Stimulated activated CD8-positive, alpha-beta memory T cell treated with anti-CD3 and anti-CD28 coated beads, Interleukin-7, amount 100 ng/mL, for 1 hour (primary cell): ENCODE measurements at places on chromosomes 7 and 10.

DNA sequence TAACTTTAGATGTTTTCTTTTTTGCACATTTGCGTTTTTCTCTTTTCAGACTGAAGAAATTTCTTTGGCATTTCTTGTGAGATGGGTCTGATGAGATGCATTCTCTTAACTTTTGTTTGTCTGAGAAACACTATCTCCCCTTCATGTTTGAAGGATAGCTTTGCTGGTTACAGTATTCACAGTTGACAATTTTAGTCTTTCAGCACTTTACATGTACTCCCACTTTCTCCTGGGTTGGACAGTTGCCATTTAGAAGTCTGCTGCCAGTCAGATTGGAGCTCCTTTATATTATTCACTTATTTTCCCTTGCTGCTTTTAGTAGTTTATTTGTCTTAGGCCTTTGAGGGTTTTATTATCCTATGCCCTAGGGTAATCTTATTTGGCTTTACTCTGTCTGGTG lies 67.3 kb upstream of the VOPP1 start:
- no peak for DNase-seq

- DNase-seq: no peak
Observed at GRCh38 chr10:124978376-124978725, 36.4 kb downstream of the ZRANB1 start.

- no peak for DNase-seq
Observed at GRCh38 chr7:117220836-117221235, 102.0 kb downstream of the WNT2 start.

- no peak for DNase-seq
Observed at GRCh38 chr10:26508016-26508415, 69.9 kb downstream of the APBB1IP start.

DNA sequence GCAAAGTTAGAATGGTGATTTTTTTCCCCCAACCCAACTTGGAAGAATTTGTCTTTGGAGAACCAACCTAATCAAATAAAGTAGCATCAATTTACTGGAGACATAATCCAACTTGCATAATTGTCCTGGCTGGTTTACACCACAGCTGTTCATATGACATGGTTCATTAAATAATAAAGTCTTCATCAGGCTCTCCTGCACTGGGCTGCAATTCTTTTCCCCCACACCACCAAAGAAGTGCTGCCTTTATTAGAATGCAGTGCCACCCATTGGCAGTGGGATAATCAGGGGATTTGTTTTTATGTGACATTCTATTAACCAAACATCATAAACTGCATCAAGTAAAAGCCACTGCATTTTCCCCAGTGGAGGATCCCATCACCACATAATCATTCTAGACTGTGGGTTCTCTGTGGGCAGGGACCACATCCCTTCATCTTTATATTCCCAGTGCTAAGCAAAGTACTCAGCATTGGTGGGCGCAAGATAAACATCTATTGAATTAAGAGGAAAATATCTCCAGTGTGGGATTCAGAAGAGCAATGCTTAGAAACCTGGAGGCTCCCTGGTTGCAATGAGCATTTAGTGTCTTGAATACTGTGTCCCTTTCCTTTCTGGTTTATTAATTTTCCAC lies 322.0 kb downstream of the KCNMA1 start:
- DNase-seq: no peak

GRCh38 chr7:100942045-100942774 lies 7.1 kb upstream of the MUC3A start:
- DNase-seq: no peak

DNA sequence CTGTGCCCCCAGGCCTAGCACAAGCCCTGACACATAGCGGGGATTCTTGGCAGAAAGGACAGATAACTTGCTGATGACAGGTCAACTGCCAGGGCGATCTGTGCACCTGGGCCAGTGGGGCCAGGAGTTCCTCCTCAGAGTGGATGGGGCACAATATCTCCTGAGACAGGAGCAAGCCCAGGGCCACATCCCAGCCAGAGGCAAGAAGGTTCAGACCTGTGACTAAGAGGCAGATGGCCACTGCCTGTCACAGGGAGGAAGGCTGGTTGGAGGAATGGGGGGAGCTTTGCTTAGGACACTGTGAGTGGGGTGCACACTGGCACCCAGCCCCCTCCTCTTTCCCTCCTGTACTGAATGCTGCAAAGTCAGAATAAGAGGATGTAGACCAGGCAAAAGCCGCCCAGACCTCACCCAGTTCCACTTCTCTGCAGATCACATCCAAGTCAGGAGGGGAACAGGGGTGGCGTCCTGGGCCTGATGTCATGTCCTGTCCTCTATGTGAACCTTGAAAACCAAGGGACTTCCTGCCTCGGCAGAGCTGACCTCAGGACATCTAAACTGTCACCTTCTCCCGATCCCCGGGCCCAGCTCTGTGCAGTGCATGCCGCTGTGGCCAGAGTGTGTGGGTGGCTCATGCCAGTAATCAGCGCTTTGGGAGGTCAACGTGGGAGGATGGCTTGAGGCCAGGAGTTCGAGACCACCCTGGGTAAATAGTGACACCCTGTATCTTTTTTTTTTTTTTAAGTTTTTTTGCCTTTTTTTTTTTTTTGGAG lies 1.3 kb downstream of the GUSB start:
- DNase-seq: peak; percentile 13

- no peak for DNase-seq
Observed at GRCh38 chr10:110387983-110388686, 83.4 kb upstream of the SMNDC1 start.

GRCh38 chr7:142188846-142189245 lies 69.0 kb downstream of the PRSS58 start:
- no peak for DNase-seq

DNA sequence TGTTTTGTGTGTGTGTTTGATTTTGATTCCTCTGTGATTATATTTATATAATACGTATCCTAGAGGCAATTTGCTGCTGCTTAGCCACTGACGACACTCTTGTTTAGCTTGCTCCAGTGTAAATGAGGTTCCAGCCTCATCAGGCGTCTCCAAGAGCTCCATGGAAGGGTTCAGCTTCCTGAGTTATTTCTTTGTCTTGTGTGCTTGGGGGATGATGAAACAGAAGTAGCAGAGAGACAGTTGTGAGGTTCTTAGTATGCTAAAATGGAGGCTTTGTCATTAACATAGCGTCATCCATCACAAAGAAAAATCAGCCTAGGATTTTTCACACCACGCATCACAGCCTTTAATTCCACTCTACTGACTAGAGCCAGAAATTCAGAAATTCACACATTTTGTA lies 85.1 kb downstream of the KLF6 start:
- DNase-seq: no peak

DNA sequence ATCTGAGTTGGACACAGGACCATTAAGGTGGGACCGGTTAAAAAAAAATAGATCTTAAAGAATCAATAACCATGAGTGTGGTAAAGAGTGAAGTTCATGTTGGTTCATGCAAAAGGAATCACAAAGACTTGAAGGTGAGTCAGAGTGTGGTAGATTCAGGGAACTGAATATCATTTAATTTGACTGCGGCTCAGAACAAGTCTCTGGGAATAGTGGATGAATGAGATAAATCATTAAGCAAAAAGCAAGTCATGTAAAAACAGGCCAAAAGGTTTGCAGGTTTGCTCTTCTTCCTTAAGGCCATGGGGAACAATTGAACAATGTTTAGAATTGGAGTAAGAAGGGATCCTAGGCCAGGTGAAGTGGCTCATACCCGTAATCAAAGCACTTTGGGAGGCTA lies 385.8 kb downstream of the ETV1 start:
- no peak for DNase-seq

DNA sequence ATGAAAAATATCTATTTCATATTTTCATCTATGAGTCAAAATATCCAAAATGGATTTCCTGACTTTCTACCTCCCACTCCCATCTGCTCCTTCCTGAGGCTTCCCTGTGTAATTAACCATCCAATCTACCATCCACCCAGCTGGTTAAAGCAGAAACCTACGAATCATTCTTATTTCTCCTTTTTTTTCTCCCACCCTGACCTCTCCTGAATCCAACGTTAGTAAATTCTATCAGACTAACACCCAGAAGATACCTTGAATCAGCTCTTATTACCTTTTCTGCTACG lies 3.7 kb upstream of the LIPF start:
- DNase-seq: no peak

DNA sequence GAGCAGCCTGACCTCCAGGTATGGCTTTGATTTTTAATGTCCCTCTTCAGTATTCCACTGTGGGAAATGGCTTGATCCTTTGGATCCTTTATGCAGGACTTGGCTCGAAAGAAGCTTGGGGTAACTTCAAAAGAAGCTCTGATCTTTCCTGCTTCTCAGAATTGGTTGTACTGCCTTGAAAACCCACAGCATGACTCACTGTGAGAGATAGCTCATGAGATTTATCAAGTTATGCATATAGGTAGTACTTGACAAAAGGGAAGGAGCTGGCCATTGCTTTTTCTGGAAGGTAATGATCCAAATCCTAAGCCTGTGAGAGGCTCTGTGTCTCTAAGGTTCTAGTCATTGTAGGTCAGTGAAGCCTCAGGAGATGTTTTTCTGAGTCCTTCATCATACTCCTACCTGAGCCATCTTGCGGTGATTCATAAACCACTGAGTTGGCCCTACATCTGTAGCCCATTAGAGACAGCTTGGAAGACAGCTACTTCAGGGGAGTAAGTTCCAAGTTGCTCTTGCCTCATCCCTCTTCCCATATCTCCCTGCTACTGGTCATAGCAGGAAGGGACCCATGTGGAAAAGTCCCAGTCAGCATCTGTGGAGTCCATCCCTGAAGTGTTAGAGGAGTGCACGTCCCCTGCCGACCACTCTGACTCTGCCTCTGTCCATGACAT lies 36.7 kb upstream of the NFKB2 start:
- no peak for DNase-seq

DNA sequence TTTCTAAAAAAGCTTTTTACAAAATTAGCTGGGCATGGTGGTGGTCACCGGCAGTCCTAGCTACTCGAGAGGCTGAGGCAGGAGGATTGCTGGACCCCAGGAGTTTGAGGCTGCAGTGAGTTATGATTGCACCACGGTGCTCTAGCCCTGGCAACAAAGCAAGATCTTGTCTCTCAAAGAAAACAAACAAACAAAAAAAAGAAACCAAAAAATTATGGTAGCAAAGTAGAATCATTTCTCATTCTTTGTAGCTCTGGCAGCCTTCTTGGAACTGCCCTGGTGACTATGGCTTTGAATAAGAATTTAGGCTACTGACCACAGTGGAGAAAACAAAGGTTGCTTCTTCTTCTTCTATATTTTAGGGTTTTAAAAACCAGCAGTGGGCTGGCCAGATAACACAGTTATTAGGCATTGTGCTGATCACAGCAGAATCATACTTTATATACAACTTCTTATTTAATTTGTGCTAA lies 41.9 kb upstream of the PRKAR2B start:
- no peak for DNase-seq
